Nephron progenitor cell (in vitro differentiated cells): ENCODE measurements at places on chromosomes 12 and 14.

DNA sequence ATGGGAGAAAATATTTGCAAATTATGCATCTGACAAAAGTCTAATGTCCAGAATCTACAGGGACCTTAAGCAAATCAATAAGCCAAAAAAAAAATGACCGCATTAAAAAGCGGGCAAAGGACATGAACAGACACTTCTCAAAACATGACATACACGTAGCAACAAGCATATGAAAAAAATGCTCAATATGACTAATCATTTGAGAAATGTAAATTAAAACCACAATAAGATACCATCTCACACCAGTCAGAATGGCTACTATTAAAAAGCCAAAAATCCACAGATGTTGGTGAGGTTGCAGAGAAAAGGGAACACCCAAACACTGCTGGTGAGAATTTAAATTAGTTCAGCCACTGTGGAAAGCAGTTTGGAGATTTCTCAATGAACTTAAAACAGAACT lies 16.1 kb downstream of the PAWR start:
- H3K36me3 ChIP-seq = peaks cover 47% of the 10 kb centered on the region
- H3K4me3 ChIP-seq = peak overlapping the region; percentile 13
- H3K4me1 ChIP-seq = peaks cover 20% of the 10 kb centered on the region
- no peaks in the 10 kb centered on the region for H3K27me3 ChIP-seq
- peak overlapping the region; percentile 91 for H3K27ac ChIP-seq

DNA sequence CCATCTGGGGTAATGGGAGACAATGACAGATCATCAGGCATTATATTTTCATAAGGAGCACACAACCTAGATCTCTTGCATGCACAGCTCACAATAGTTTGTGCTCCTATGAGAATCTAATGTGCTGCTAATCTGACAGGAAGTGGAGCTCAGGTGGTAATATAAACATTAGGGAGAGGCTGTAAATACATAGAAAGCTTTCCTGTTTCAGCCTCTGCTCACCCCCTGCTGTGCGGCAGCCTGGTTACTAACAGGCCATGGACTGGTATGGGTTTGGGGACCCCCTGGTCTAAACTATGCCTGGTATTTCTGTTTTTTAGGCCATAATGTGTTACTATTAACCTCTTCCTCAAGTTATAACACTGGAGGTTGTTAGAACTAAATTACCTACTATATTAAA lies 1373.7 kb downstream of the LRFN5 start:
- DNase-seq = peak; percentile 6
- H3K36me3 ChIP-seq = no peaks in the 10 kb centered on the region
- no peaks in the 10 kb centered on the region for H3K4me1 ChIP-seq
- no peaks in the 10 kb centered on the region for H3K27me3 ChIP-seq

DNA sequence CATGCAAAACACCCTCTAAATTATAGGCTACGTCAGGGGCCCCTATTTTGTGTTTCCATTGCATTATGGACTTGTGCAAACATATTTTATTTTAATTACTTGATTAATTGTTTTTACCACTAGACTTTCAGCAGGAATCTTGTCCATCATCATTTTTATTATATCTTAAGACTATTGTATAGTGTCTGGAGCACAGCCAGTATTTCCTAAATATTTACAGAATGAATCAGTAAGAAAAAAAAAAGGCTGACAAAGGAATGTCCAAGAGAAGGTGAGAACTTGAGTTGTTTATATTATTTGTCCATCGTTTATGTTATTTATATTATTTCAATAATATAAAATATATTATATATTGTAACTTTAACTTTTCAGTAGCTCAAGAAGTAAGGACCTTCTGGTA lies 664.7 kb downstream of the SLC6A15 start:
- DNase-seq = no peak
- H3K27ac ChIP-seq = no peak overlapping the region
- no peaks in the 10 kb centered on the region for H3K27me3 ChIP-seq
- no peaks in the 10 kb centered on the region for H3K36me3 ChIP-seq

DNA sequence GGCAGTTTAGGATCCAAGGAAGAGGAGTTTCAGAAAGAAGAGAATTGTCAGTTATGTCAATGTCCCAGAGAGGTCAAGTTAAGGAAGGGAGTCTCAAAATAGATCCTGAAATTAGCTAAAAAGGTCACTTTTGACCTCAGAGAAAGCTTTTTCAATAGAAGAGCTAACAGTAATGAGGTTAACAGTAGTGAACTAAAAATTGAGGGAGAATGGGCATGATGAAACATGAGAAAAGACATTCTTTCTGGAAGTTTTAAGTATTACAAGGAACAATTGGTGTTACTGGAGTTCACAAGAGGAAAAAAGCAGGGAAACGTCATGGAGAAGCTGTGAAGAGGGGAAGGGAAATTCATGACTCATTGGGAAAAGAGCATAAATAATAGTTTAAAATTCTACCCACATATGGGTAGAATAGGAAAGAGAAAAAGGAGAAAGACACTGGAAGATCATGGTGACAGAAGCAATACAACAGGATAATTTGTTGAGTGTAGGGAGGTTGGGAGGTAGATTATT lies 381.2 kb upstream of the FAR2 start:
- H3K36me3 ChIP-seq = no peaks in the 10 kb centered on the region
- no peak overlapping the region for H3K4me3 ChIP-seq
- H3K27me3 ChIP-seq = no peaks in the 10 kb centered on the region
- DNase-seq = no peak
- H3K27ac ChIP-seq = no peak overlapping the region

- peaks cover 8% of the 10 kb centered on the region for H3K27me3 ChIP-seq
- DNase-seq = no peak
- peaks cover 9% of the 10 kb centered on the region for H3K4me1 ChIP-seq
- H3K4me3 ChIP-seq = no peak overlapping the region
Observed at GRCh38 chr14:73467800-73468199, 9.5 kb upstream of the NUMB start.

DNA sequence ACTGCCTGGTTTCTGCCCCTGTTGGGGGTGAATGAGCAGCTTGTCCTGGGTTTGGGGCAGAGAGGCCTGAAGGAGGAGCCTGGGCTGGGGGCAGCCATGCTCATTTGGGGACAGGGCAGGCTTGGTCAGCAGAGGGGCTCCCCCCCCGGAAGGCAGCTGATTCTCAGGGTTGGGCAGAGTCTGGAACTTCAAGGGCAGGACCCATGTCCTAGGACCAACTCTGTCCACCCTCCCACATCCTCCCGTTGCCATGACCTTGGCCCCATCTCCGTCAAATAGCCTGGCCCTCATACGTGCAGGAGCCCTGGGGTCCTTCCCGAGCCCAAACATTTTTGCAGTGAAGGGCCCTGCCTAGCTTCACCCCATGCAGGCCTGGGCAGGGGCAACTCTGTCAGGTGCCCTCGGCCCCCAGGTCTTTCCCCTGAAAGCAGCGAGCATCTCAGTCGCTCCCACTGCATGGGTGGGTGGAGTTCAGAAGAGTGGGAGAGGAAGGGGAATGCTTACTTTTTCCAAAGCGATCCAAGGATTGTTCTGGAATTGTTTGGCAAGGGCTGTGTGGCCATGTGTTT lies 32.6 kb downstream of the TNFAIP2 start:
- no peaks in the 10 kb centered on the region for H3K36me3 ChIP-seq
- H3K27ac ChIP-seq = no peak overlapping the region
- no peak for DNase-seq
- no peak overlapping the region for H3K4me3 ChIP-seq
- peaks cover 39% of the 10 kb centered on the region for H3K4me1 ChIP-seq

DNA sequence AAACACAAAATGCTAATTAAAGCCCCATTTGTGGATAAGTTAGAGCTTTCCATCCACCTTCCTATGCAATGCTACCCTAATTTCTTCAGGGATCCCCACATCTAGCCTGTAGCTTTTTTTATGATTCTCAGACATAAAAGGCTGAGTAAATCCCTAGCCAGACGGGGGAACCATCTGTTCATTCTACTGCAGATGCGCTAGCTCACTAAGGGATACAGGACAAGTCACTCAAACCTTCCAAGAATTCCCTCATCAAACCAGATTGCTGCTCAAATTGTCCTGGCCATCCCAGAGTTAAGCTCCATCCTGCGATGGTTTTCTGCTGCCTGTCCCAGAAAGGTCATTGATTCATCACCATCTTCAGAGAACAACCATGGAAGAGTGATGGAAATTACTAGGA lies 56.7 kb downstream of the MYRFL start:
- DNase-seq = no peak

- no peak overlapping the region for H3K4me3 ChIP-seq
- H3K27ac ChIP-seq = peak overlapping the region; percentile 67
- H3K36me3 ChIP-seq = no peaks in the 10 kb centered on the region
- H3K4me1 ChIP-seq = no peaks in the 10 kb centered on the region
- H3K27me3 ChIP-seq = peaks cover 6% of the 10 kb centered on the region
- DNase-seq = no peak
Observed at GRCh38 chr14:94850309-94851211, 80.6 kb upstream of the GSC start.

DNA sequence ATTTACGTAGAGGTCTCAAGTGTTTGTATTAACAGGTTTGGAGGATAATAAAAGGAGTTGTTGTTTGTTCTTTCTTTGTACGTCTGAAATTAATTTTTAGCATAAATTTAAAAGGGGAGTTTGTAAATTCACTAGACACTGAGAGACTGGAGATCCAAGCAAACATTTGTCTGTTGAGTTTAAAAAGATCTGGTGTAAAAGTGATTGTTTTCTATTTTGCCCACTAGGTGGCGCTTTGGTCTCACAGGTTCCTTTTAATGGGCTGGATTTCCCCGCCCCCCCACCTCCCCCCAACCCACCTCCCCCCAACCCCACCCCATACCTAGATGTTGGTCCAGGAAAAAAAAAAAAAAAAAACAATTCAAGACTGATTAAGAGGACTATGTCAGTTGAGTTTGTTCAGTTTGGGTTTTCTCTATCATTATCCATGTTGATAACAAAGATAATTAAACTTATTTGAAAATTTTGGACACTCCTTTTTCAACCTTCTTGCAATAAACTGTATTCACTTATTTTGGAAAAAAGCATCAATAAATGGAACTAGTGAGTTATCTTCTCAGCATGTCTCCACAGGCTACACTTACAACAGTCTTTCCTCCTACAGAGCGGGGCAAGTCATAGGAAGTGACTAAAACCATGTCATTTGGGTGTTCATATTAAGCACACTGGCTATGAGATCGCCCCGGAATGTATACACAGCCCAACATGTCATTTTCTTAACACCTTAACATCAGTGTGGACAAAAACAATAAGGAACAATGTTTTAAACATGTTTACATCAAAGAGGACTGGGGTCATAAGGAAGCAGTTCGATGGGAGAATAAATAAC lies 841.1 kb downstream of the NRXN3 start:
- H3K27me3 ChIP-seq = peaks cover 4% of the 10 kb centered on the region
- peak; percentile 38 for DNase-seq
- no peak overlapping the region for H3K27ac ChIP-seq
- no peaks in the 10 kb centered on the region for H3K36me3 ChIP-seq

DNA sequence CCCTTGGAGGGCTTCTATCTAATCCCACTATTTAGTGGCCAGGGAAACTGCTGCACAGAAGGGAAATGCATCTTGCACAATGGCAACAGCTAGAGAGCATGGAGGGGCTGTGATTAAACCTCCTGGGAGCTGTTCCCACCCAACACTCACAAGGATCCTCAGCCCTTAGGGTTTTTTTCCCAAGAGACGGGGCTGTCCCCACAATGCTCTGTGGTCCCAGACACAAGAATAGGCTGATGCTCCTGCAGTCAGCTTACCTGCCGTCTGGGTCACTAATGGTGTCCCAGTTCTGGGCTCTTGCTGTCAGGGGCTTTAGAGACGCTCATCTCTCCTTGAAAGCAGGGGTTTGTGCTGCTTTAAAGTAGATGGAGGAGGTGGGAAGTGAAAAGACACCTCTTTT lies 4.6 kb downstream of the SERPINA1 start:
- H3K4me1 ChIP-seq = peaks cover 23% of the 10 kb centered on the region
- H3K36me3 ChIP-seq = no peaks in the 10 kb centered on the region
- no peak overlapping the region for H3K27ac ChIP-seq
- H3K27me3 ChIP-seq = peaks cover 16% of the 10 kb centered on the region
- DNase-seq = no peak

- H3K4me3 ChIP-seq = no peak overlapping the region
- H3K27me3 ChIP-seq = peaks cover 4% of the 10 kb centered on the region
- no peak overlapping the region for H3K27ac ChIP-seq
- no peak for DNase-seq
Observed at GRCh38 chr14:79090641-79091180, 920.5 kb downstream of the NRXN3 start.

DNA sequence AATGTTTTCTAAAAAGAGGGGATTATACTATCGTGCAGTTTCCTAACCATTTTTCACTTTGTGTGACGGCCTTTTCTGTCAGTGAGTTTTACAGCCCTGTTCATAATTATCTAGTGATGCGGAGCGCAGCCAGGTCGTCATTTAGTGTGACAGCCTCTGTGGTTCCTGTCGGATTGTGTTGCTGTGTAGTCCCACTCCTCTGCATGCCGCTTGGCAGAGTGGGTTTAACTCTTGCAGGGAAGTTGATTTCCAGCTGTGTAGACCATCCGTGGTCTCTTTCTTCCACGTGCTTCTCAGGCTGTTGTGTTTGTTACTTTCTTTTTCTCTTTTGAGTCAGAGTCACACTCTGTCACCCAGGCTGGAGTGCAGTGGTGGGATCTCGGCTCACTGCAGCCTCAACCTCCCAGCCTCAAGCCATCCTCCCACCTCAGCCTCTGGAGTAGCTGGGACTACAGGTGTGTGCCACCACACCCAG lies 8.6 kb downstream of the RAN start:
- no peak overlapping the region for H3K27ac ChIP-seq
- H3K27me3 ChIP-seq = peaks cover 3% of the 10 kb centered on the region
- H3K4me1 ChIP-seq = peaks cover 54% of the 10 kb centered on the region
- H3K36me3 ChIP-seq = peaks cover 20% of the 10 kb centered on the region
